ENCODE measurements at places on chromosomes 2 and 18.

GRCh38 chr18:9068346-9068745 is 34.2 kb upstream of the NDUFV2 start:
- no peak for DNase-seq

GRCh38 chr2:228082571-228082970 is 98.9 kb downstream of the SPHKAP start:
- no peak for DNase-seq

- no peak for DNase-seq
Measured at GRCh38 chr2:177688844-177689243, 296.3 kb downstream of the AGPS start.

DNA sequence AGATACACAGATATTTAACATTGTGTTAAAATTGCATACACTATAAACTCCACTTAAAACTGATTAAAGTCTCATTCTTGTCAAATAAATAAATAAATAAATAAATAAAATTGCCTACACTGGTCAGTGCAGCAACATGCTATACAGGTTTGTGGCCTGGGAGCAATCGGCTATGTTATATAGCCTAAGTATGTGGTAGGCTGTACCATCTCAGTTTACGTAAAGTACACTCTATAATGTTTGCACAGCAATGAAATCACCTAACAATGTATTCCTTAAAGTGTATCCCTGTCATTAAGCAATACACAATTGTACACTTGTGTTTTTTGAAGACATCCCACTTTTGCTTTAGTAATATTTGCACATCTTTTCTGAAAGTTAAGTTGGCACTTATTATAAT is 337.7 kb upstream of the SETBP1 start:
- no peak for DNase-seq

DNA sequence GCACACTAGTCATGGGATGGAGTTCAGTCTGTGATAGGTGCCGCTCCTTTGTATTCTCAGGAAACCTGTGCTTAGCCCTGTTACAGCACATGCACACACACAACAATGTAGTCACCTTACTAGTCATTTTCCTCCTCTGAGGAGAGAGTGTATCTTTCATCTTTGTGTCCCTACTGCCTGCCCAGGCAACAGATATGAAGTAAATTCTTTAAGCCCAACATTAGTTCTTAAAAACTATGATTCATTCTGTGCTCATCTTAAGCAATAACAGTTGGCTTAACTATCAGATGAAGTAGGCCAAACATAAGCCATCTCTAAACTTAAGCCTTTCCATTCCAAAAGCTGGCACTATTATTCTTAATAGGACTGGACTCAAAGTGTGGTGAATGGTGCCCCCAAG is 186.5 kb downstream of the LNPK start:
- no peak for DNase-seq

- no peak for DNase-seq
Measured at GRCh38 chr2:43312755-43313641, 86.6 kb upstream of the ZFP36L2 start.

DNA sequence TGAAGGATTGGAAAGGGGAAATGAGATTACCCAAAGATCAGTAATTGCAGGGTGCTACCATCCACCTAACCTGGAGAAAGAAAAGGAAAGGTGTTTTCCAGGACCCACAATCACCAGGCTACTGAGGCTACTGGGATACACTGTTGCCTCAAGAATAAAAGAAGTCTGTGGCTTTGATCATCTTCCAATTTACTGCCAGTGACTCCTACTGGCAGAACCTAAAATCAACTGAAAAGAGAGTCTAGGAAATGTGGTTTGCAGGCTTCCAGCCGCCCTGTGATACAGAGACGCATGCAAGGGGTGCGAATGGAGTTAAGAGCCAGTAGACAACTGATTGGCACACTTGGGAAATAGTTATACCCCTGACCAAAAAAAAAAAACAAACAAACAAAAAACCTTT is 16.6 kb upstream of the TTL start:
- DNase-seq, result no peak

DNA sequence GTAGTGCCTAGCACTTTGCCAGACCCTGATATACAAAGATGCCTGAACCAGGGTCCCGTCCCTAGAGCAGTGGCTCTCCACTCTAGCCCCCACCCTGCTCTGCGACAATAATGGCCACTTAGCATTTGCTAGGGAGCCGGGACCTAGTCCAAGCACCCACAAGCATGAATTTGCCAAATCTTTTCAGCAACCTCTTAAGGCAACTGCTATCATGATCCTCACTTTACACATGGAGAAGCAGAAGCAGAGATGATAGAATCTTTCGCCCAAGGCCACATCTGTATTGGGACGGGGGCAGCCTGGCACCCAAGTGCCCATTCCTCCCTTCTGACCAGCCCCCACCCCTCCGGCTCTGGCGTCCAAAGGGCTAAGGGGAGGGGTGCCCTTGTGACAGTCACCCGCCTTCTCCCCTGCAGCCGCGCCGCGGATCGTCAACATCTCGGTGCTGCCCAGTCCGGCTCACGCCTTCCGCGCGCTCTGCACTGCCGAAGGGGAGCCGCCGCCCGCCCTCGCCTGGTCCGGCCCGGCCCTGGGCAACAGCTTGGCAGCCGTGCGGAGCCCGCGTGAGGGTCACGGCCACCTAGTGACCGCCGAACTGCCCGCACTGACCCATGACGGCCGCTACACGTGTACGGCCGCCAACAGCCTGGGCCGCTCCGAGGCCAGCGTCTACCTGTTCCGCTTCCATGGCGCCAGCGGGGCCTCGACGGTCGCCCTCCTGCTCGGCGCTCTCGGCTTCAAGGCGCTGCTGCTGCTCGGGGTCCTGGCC is 13.0 kb downstream of the SIGLEC15 start:
- DNase-seq, result no peak

DNA sequence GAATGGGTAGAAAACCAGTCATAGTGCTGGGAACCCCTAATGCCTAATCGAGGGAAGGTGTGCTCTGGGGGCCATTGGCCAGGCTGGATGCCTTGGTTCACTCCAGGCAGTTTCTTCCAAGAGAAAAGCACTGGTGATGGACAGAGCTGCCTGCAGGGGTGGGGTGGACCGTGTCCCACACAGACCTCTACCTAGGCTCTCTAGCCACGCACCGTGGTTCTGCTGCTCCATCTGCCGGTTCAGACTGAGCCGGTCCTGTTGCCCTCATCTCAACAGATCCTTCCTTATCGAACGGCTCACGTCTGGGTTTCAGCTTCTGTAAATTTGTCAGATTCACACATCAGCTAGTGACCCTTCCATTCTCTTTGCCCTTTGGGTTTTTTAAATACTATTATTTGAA is 46.4 kb downstream of the RALB start:
- DNase-seq, result no peak

GRCh38 chr2:130818809-130819208 is 17.9 kb upstream of the ARHGEF4 start:
- DNase-seq, result no peak

- DNase-seq, result no peak
Measured at GRCh38 chr2:119744335-119744939, 15.3 kb upstream of the PTPN4 start.

DNA sequence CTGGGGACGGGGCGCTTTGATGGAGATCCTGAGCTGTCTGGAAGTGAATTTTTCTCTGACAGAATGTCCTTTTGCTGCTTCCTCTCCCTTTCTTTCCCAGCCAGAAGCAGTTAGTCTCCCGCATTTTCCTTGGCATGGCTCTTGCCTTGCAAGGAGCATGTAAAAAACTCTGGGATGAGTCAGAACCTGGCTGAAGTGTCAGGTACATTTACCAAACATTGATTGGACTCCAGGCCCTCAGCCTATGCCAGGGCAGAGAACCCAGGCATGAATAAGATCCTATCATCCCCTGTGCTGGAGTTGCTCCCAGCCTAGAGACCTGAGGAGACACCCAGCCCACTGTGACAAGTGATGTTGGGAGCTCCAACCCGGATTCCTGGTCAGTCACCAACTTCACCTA is 21.6 kb downstream of the STON1 start:
- no peak for DNase-seq

GRCh38 chr18:48203288-48203945 is 205.8 kb downstream of the ZBTB7C start:
- DNase-seq, result no peak

DNA sequence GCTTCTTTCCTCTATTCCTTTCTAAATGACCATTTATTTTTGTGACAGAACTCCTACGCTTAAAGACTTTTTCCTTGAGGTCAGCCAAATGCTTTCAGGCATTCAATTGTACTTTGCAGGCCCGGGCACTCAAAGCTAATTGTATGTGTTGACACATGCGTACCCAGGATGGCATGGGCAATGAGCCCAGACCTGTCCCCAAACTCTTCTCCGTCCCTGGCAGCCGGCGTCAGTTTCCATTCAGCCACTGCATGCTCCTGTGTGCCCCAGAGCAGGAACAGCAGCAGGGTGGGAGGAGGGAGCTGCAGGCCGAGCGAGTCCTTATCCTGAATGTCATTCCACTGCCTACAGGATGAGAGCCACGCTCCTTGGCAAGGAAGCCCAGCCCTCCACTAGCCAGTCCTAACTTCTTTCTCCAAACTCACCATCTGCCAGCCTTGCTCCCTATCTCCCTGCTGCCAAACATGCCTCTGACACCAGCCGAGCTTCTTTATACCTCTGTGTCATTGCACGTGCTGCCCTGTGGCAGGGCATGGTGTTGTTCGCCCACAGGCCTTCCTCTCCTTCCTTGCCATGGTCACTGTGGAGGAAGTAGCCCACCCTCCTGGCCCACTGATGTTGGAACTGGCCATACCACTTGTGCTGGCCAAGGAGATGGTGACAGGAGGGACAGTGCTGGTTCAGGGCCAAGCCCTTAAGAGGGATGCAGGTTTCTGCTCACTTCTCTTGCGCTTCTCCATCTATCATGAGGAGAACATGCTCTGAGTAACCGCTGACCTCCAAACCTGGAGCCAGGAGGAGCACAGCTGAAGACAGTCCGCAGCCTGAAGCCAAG is 116.9 kb upstream of the FHL2 start:
- DNase-seq, result no peak

DNA sequence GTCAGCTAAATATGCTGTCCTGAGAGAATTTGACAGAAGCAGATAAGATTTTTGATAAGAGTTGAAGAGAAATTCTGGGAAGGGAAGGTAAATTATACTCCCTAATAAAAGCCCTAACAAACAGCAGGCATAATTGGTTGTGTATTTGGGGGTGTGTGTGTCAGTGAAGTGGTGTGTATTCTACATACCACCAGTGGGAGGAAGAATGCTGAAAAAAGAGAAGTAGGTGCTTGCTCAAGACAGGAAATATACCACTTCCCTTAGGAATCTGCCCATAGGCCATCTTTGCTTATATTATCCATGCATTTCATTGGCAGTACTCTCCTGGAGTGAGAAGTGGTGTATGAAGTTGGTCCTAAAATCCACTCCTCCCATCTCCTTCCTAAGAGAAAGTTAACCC is 76.2 kb downstream of the FMNL2 start:
- DNase-seq, result no peak

DNA sequence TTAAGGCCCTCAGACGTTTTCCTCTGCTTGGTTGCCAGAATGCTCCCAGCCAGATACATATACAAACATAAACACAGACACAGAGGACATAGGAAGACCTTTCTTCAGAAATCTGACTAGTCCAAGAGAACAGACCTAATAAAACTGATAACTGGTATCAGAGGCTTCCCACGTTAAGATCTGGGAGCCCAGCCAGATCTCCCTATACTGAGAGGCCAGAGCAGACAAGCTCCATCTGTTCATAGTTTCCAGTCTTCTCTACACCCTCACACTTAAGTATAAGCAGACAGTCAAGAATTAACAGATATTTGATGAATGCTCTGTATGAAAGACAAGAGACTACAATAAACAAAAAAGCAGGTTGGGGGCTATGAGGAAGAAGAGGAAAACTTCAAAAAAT is 240.5 kb upstream of the CHAC2 start:
- no peak for DNase-seq

- no peak for DNase-seq
Measured at GRCh38 chr18:32899819-32900218, 127.0 kb upstream of the KLHL14 start.

GRCh38 chr2:20617892-20618467 is 32.9 kb downstream of the HS1BP3 start:
- DNase-seq, result no peak

DNA sequence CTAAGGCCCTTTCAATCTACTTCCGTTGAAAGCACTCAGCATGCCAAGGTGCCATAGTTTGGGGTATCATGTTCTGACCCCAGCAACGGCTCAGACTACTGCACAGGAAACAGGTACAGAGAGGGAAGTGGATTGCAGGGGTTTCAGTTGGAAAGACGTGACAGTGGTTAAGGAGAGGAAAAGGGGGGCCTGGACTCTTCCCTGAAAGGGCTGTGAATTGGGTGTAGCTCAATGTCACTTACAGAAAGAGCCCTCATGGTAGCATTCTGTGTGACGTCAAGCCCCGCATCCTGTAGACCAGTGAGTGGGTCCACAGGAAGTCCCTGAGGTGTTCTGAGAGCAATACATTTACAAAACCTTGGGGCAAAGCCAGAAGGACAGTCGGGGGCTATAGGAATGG is 121.5 kb upstream of the GYPC start:
- no peak for DNase-seq

DNA sequence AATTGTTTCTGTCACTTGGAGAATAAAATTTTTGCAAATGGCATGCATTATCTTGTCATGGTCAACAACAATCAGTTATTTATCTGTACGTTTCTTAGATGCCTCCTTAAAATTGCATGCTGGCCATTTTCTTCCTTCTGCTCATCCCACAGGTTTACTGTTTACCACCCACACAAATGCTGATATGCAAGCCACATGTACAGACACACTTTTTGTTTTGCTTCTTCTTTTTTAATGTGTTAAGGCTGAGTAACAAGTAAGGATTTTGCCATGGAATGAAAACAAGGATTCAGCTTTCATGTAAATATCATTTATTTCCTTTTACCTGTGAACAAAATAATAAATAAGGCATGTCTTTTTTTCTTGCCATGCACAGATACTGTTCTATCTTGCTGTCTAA is 1077.1 kb upstream of the ZEB2 start:
- DNase-seq, result no peak

DNA sequence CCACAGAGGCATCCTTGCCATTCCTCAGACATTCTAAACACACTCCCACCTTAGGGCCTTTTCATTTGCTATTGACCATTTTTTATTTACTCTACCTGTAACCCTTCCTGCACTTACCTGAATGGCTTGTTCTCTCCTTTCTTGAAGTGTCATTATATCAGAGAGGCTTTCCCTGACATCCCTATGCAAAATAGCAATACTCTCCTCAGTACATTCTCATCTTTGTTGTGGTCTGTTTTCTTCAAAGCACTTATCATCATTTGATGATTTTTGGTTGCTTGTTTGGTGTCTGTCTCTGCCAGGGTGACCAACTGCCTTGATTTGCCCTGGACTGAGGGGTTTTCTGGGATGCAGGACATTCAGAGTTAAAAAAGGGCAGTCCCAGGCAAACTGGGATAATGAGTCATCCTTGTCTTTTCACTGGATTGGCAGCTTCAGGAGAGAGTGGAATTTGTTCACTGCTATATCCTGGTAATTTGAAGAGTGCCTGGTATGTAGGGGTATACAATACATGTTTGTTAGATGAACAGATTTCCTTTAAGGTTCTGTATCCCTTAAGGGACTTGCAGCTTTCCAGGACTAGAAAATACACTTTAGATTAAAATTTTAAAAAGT is 102.4 kb downstream of the BABAM2 start:
- no peak for DNase-seq

DNA sequence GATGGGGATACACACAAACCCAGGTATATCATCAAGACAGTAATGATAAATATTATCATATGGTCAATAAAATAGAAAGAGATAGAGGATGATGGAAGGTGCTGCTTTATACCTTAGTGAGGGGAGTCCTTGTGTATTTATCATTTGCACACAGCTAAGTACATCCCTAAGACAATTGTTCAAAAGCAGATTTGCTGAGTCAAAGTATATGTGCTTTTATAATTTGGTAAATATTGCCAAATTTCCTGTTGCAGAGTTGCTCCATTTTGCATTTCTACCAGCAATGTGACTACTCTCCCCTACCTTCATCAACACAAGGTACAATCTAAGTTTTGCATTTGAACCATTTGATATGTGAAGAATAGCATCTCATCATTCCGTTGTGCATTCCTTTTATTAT is 22.6 kb upstream of the PLEK start:
- no peak for DNase-seq
